ENCODE measurements at places on chromosomes 6 and 20.

- DNase-seq, result no peak
Measured at GRCh38 chr6:41222045-41222444, 6.1 kb upstream of the TREML4 start.

GRCh38 chr6:125046107-125046925 is 84.1 kb downstream of the RNF217 start:
- DNase-seq, result peak; percentile 6

GRCh38 chr6:45448417-45449389 is 71.0 kb upstream of the SUPT3H start:
- DNase-seq, result no peak

DNA sequence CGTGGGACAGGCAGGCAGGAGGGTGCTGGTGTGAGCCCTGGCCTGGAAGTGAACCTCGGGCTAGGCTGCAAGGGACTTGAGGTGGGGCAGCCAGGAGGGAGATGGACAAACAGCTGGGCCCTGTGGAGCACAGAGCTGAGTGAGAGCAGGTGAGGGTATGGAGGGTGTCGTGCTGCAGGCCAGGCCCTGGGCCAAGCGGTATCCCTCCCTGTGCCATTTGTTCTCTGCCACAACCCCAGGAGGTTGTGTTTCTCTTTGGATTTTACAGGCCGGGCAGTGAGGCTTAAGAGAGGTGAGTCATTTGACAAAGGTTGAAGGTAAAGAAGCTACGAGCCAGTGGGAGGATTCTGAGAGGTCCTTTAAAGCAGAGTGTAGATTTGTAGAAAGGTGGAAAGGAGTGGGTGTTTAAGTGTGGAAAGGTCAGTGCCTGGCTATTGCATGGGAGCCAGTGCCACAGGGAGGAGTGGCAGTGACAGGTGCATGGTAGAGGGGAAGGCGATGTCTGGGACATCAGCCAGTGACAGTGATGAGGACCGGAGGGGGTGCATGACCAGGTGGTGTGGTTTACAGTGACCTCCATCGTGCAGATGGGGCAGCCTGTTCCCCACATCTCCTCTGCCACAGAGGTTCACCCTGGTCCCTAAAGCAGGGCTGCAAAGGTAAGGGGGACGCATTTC is 39.8 kb downstream of the GMPR start:
- peak; percentile 72 for DNase-seq

- DNase-seq, result peak; percentile 85
Measured at GRCh38 chr6:152552616-152553209, 84.4 kb downstream of the SYNE1 start.

DNA sequence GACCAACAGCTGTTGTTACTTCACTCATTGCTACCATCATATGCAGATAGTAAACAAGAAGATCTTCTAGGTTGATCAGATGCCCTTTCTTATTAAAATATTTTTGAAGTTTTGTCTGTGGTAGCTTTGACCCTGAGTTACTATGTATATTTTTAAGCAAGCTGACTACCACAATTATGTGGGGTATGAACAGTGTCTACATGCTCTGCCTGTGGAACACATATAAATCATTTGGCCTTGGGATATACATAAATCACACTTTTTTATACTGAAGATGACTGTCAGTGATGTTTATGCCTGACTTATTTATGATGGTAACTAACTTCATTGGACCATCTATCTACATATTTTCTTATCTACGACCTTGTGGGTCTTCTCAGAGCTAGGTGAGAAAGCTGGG is 44.2 kb downstream of the LIN28B start:
- no peak for DNase-seq
